T follicular helper cell (primary cell): ENCODE measurements at places on chromosomes 11 and 22.

GRCh38 chr11:6799402-6799801 is at the start of gene OR6A2:
TSS of gene OR6A2 (minus strand) at chr11:6799689. CDS start at chr11:6795708, 3,981 bp downstream.
- DNase-seq = no peak

- DNase-seq = no peak
These were observed at the start of gene OR51E2 for GRCh38 chr11:4697585-4697984. TSS of gene OR51E2 (minus strand) at chr11:4697853. CDS start at chr11:4682711, 15,142 bp downstream.

GRCh38 chr11:6638429-6638828 is 17.2 kb downstream of the DCHS1 start:
- no peak for DNase-seq

DNA sequence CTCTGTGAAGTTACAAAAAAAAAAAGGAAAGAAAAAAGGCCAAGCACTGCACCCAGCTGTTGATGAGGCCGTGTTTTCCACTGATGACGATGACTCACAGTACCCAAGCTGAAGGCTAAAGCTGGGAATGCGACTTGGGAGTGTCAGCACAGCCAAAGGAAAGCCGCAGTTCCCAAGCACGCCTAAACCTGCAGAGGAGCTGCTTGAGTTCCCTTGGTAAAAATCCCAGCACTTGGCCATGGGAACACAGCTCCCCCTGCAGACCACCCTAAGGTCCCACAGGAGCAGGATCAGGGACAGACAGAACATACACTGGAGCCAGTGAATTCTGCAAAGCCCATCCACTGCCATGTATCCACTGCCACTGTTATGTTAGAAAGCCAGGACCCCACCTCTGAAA is 39.9 kb downstream of the SERGEF start:
- no peak for DNase-seq

- DNase-seq = no peak
These were observed 4.7 kb downstream of the DDIAS start for GRCh38 chr11:82906236-82906635.

- no peak for DNase-seq
These were observed 125.6 kb upstream of the LMO1 start for GRCh38 chr11:8389029-8389996.

- no peak for DNase-seq
These were observed 45.8 kb upstream of the MYH9 start for GRCh38 chr22:36433318-36434231.

DNA sequence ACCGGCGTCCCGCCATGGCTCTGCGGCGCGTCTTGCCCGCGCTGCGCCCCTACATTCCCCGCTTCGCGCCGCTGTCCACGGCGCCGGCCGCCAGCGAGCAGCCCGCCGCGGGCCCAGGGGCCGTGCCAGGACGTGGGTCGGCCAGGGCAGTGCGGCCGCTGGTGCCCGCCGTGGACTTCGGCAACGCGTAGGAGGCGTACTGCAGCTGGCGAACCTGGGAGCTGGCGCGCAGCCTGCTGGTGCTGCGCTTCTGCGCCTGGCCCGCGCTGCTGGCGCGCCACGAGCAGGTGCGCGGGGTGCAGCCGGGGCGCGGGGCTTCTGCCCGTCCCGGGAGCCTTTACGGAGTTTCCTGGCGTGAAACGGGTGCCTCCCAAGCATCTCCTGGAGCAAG is 20.1 kb downstream of the DGCR6L start:
- no peak for DNase-seq

- DNase-seq = no peak
These were observed 30.6 kb downstream of the GDPD4 start for GRCh38 chr11:77270921-77271320.

DNA sequence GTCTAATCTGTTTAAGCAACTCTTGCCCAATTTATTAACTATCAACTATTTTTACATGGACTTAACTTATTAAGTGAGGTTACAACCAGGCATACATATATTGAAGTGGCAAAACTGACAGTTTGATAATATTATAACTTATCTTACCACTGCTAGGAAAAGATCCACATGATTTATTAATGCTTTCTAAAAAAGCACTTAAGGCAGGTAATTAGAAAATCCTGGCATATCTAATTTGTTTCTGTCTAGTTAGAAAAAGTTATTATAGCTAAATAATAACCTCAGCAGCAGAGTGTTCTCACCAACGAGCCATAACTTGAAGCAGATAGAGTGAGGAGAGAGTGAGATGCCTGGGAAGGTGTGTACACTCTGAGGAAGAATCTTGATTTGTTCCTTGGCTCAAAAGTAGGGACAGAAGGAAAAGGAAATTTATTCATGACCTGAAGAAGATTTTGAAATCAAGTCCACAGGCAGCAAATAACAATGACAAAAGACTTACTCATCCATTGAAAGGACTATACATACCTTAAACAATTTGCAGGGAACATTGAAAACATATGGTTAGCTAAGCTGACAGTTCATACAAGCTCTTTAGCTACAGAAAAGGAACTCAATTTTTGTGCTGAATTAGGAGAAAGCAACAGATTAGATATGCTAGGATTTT is 7.1 kb upstream of the MUC15 start:
- no peak for DNase-seq

DNA sequence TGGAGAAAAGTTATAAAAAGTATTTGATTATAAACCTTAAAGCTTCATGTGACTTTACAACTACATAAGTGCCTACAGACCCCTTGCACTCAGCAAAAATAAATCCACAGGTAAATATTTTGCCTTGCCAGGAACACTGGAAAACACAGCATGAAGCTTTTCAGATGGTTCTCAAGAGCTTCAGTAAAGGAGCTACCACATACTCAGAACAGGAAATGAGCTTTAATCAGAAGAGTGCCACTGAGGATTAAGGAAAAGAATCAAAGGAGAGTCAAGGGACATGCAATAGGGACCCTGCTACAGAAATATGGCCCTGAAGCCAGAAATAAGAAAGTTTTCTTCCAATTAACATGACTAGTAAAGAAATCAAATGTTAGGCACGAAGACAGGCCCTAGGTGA is 1.2 kb downstream of the CASP1 start:
- DNase-seq = no peak

DNA sequence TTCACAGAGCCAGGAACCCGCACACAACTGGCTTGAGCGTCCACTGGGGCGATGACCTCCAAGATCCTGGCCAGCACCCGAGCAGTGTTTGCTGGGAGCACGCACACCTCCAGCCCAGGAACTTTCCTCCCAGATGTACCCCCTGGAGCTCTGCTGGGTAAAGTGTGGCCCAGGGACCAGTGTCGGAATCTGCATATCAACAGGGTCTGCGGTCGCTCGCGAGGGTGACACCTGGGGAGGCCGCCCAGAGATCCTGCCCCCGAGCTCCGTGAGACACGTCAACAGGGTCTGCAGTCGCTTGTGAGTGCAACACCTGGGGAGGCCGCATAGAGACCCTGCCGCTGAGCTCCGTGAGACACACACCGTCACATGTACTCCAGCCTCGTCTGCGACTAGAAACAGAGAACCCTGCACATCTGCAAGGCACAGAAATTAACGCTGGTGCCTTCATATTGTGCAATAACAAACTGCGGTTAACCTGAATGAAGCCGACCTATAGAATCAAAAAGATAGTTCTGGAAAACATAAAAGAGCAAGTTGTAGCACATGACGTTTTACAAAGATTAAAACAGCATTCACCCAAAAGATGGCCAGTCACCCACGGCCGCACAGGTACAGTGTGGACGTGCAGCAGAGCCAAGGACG is 172.4 kb downstream of the BRD1 start:
- no peak for DNase-seq

DNA sequence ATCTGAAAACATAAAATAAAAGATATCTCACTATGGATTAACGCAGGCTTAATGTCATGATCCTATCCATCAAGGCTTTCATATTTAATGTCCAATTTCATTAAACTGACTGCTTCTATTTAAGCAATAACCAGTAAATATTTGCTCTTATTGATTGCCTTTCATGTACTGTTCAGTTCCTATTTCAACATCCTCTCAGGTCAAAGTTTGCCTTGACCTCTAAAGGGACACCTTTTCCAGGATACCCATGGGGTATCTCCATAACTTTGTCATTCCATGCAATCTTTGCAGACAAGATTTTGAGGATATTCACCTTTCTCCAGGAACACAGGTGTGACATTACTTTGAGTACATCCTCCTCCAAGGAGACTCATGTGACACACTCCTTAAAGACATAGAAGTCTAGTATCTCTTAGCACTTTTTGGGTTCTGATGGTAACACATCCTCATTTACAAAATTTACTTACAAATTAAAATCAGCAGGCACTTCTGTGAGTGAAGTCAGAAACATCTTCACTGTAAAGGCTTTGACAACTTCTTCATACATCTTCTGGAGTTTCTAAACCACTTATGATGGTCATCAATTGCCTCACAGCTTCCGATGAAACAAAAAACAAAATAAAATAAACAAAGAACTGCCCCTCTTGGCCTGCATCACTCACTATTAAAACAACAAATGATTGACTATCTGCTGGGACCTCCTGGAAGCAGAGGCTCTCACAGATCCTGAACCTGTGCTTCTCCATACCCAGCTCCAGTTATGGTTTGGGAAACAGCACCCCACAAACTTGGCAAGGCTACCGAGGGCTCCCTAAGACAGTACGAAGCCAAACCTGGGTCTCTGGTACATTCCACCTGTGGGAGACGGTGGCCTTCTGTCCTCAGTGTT is 7.0 kb upstream of the SLC22A25 start:
- DNase-seq = no peak

DNA sequence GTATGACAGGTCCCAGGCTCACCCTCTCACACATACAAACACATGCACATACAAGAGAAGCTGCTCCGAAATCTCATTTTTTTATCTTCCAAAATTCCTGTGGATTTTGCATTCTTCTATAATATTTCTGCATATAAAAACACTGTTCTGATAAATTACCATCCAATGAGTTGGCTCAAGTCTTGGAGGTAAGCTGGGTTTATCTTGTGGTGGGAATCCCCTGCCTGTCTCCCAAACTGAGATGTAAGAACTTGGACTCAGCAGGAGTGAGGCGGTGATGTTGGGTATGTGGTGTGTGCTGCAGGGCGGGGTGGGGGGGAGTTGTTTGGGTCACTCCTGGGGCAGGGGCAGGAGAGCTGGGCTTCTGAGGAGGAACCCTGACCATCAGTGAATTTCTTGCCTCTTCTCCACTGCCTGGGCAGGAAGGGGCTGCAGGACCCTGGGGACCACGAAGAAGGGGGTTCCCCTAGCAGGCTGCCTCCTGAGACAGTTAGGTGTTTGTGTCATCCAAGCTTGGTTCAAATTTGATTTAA is 6.8 kb upstream of the P2RY6 start:
- no peak for DNase-seq

DNA sequence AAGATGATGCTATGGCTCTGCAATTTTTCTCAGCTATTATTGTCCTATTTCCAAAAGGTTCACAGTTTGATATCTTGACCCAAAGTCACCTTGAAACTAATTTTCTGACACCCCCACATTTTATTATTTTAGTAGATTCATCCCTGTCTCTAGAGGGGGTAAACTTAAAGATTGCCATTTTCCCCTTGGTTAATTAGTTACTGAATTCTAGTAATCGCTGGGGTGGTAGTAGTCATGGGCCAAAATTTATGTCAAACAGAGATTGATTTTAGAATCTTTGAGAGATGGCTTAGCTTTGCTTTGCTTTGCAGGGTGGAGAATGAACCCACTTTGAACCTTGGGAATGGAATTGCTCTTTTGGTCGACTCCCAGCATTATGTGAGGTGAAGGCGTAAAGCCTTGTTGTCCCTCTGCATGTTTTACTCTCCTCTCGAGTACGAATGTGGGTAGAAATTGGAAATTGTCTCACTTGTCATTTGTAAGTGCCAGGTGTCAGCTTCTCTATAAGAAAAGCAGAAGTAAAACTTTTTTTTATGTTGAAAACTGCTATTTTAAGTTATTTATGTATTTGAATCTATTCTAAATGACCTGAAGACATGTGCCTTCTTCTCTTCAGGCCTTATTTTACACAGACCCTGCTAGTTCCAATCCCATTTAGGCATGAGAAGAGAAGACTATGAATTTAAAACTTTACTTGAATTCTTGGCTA is 42.4 kb upstream of the RCE1 start:
- DNase-seq = no peak
